ENCODE measurements at places on chromosomes 2 and 18.

- no peak for DNase-seq
These were observed 162.7 kb upstream of the NYAP2 start for GRCh38 chr2:225236769-225237323.

GRCh38 chr18:48973731-48974130 is 23.0 kb upstream of the SMAD7 start:
- no peak for DNase-seq

- no peak for DNase-seq
These were observed 442.8 kb upstream of the CHST9 start for GRCh38 chr18:27627927-27628326.

DNA sequence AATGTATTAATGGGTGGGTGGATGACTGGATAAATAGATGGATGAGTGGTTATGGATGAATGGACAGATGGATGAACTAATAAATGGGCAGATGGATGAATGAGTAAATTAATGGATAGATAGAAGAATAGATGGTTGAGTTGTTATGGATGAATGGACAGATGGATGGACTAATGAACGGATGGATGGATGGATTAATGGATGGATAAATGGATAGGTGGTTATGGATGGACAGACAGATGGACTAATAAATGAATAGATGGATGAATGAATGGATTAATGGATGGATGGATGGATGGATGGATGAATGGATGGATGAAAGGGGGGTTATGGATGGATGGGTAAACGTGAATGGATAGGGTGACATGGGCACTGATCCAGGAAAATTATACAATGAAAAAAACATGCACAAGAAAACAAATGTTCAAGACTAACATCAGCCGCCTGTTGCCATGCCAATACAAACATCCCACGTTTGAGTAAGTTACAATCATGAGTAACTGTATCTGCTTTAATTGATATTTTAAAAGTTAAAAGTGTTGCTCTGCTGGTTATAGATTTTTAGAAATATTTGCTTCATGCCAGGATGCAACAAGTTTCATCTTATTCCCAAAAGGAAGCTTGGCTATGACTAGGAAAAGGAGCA is 20.8 kb downstream of the PXDN start:
- no peak for DNase-seq

GRCh38 chr2:15076668-15077067 is 444.2 kb downstream of the LRATD1 start:
- DNase-seq: no peak

- no peak for DNase-seq
These were observed 3.0 kb upstream of the IL1B start for GRCh38 chr2:112839407-112840067.

- no peak for DNase-seq
These were observed 13.1 kb downstream of the RBBP8 start for GRCh38 chr18:22946217-22946616.

GRCh38 chr2:156565066-156565710 is 129.0 kb downstream of the GPD2 start:
- no peak for DNase-seq

GRCh38 chr2:178426388-178426787 is 24.6 kb downstream of the PRKRA start:
- no peak for DNase-seq
